Thoracic aorta (tissue), 2 donors: ENCODE measurements at places on chromosomes 1 and 21. TPM values are rescaled to one million over a fixed set of nuclear protein-coding genes. Genes with fewer than 3 reads are reported as not detected.

- no peak for DNase-seq
These were observed 122.8 kb downstream of the PLPPR5 start for GRCh38 chr1:98881901-98882300.

DNA sequence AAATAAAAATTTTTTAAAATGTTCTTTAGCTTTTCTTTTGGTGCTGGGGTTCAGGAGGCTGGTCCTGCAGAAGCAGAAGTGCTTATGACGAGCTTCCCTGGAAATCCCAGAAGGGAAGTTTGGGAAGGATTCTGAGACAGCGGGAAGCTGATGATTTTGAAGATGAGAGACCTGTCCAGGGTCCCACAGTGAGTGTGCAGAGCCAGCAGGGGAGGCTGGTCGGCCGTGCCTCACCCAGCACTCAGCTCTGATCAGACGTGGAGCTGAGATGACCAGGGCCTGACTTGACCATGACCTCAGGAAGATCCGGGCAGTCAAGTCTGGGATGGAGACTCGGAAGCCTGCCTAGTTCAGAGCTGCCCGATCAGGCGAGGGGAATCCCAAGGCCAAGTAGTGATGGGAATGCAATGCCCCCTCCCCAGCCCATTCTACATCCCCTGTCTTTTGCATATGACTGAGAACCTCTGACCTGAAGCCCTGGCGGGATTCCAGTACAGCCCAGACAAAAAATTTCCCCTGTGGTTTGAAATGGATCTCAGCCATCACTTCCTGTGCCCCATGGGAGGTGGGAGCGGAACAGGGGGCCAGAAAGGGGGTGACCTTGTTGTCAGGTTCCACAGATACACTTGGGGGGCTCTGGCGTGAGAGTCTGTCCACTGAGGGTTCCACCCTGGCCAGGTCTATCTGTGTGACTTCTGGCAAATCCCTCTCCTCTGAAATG, 96.8 kb upstream of the RUNX3 start:
- DNase-seq: no peak

DNA sequence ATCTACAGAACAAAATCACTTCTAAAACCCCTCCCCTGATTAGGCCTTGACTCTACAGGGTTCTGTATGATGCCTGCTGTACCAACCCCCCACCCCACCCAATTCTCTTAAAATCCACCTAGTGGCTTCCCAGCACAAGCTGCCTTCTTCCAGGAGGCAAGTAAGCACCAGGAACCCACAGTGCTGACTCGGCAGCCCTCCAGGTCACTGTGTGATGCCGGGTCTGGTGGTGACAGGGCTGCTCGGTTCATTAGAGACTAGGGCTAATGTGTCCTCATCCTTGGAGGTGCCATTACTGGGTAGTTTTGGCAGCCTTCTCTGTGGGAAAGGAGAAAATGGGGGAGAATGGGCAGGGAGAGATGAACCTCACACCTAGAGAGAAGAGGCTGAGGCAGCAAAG, 363.5 kb downstream of the PTPRU start:
- DNase-seq: no peak

DNA sequence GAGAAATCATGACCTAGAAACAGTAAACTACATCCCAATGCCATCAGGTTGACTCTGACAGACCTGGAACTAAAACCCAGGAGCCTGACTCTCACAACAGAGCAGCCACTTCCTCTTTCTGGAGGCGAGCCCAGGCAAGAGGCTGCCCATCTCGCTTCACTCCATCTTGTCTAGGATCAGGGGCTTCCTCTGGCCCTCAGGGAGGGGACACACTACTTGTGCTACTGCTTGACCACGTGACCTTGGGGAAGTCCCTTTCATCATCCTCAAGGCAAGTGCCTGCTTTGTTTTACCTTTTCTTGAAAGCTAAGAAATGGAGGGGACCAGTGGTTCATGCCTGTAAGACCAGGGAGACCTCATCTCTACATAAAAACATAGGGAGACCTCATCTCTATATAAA, 2.6 kb upstream of the TENT5B start:
- no peak for DNase-seq

Gene CNR2
- total RNA-seq: 0.41 TPM

Gene ROR1
- 41.2 TPM for total RNA-seq

Gene LY9
- total RNA-seq: 0.41 TPM

DNA sequence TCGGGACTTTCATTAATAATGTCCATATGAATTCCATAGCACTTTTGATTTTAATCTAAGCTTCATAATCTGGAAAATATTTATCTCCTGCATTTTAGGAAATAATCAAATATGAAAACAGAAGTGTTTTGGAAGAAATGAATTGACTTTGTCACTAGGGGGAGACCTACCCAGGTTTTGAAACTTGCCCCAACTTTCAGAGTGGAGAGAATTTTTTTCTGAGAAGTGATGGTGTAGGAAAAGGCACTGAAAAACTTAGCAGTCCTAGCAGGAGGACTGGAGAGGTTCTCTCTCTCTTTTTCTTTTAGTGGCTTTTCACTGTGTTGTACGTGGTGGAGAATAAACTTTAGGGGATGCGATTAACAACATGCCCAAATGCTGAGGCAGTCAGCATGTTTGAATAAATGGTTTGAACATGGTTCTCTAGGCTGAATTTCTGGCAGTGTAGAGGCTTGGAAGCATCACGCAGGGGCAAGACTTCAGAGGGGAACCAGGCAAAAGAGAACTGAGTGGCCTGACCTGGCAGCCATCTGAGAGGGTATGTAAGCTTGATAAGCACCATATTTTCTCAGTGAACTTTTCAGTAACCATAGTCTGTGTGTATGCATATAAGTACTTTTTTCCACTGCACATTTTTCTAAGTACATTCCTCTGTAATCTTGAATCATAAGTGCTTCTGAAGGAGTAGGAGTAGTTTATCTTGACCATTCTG, 68.3 kb upstream of the NEK7 start:
- DNase-seq: no peak

DNA sequence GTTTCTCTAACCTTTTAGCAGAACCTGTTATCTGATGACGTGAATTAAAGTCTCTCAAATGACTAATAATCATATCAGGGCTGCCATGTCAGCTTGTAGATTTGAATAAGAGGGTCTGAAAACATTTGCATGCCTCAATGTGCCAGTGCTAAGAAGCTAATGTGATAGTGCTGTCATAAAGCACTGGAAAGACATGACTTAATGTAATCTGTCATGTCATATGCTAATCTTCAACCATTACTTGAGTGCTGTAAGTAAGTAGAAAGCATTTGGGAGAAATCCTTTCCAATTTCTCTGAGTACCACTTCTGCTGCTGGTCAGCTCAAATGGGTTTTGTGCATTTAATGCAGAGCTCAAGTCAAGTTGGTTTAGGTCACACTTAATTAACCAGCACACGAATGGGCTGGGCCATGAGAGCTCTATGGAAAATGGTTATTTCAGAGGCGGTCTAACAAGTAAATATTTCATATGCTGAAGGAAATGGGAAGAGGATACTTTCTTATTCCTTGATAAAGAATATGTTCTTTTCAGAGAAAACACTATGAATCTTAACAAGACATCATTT, 609.2 kb downstream of the LMO4 start:
- no peak for DNase-seq

Gene ACOT11
- total RNA-seq: 23.6 TPM

Gene AMY1C
- not detected for total RNA-seq

GRCh38 chr1:116764466-116764898, 10.3 kb downstream of the CD2 start:
- DNase-seq: no peak

- no peak for DNase-seq
These were observed 357.1 kb downstream of the DISC1 start for GRCh38 chr1:231983588-231984193.

Gene BCAS2
- 31.0 TPM for total RNA-seq

GRCh38 chr1:220137019-220137786, 43.3 kb downstream of the IARS2 start:
- DNase-seq: no peak

DNA sequence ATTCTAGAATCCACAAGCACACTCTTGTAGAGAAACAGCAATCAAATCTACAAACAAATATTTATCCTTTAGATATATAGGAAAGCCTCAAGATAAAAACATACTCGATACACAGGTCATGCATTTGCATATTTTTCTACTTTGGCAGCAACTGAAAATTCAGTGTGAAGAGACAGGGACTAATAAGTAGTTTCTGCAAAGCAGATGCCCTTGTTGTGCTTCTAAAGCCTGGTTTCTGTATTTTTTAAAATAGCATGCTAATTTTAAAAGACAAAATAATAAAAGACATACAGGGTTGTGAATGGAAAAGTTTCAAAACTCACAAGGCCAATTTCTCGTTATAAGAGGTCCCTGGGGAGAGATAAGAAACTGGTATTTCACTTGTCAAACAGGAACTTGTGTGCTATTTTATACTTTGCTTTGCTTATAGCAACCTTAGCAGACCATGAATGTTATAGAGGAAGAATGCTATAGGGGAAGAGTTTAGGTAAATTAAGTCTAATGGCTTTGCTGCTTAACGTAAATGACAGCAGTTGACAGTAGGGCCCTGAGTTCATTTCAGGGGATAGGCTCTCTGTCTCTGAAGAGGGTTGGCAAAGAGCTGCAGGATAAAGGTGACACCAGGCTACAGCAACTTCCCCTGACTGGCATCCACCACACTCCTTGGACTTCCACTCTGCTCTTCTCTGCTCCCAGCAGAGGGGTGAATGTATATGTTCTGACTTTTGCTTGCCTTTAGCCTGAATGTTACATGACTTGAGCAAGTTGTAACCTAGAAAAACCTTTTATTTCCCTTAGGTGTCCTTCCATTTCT, 9.4 kb upstream of the RGS13 start:
- no peak for DNase-seq

Gene KCNQ4
- total RNA-seq: 11.5 TPM

GRCh38 chr1:157134442-157134841, 3.8 kb downstream of the ETV3 start:
- no peak for DNase-seq

DNA sequence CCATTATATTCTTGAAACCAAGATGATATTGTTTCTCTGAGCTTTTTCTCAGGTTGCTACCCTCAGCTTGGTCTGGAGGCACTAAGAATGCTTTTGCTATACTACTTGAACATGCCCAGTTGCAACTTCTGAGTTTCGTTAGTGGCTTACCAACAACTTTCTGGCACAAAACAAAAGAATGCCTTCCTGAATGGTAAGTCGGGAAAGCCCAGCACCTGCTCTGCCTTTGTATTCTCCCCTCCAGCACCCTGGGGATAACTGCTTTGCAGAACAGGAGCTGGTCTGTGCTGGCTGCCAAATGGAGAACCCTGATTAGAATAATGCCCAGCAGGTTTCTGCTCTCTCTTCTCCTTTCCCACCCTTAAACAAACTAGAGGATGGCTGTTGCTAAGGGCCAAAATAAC, 149.3 kb downstream of the TGFB2 start:
- no peak for DNase-seq

DNA sequence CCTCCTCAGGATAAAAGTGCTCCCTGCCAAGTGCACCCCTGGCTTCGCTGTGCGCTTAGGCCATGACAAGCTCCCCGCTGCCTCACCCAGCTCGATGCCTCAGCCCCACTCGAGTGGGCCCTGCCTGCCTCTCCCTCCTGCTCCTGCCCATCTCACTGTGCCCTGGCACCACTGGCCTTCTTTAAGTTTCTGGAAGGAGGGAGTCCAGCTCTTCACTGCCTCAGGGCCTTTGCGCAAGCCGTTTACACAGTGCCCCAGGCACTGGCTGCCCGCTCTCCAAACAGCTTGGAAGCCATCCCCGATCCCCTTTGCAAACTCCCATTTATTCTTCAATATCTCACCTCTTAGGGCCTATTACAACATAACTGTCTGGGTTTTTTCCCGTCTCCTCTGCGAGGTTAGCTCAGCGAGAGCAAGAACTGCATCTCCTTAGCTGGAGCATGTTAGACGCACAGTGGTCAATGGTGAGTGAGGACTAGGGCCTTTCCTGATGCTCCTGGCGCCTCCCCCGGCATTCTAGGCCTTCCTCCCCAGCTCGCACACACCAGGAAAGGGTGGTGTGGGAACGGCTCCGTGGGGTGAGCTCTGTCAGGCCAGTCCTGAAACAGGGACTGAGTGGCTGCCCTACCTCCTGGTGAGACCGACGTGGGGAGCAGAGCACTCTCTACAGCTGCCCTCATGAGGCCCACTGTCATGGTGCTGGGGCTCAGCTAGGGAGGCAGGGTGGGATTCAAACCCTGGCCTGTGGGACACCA, 31.9 kb downstream of the PODN start:
- DNase-seq: no peak

- DNase-seq: no peak
These were observed 201.0 kb upstream of the PTBP2 start for GRCh38 chr1:96520579-96520947.

Gene GPATCH2
- 20.5 TPM for total RNA-seq

Gene HSD3B2
- total RNA-seq: not detected

DNA sequence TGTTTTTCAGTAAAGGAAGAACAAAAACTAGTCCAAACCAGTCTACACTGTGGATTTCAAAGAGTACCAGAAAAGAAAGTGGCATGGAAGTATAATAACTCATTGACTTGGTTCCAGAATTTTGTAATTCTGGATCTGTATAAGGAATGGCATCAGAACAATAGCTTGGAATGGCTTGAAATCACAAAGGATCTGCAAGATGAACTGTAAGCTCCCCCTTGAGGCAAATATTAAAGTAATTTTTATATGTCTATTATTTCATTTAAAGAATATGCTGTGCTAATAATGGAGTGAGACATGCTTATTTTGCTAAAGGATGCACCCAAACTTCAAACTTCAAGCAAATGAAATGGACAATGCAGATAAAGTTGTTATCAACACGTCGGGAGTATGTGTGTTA, 21.3 kb downstream of the CHODL start:
- DNase-seq: no peak

Gene OR2T35
- not detected for total RNA-seq

Gene RAB3B
- not detected for total RNA-seq

- DNase-seq: no peak
These were observed 18.2 kb downstream of the DOP1B start for GRCh38 chr21:36174780-36175179.

DNA sequence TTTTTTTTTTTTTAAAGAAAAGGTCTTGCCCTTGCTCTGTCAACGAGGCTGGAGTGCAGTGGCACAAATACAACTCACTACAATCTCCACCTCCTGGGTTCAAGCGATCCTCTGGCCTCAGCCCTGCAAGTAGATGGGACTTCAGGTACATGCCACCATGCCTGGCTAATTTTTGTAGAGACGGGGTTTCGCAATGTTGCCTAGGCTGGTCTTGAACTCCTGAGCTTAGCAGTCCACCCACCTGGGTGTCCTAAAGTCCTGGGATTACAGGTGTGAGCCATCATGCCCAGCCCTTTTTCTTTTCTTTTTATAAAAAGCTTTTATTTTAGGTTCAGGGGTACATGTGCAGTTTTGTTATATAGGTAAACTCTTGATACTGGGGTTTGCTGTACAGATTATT, 47.2 kb downstream of the TLR5 start:
- no peak for DNase-seq

GRCh38 chr1:240503558-240503957, 108.4 kb downstream of the GREM2 start:
- DNase-seq: no peak
